WERI-Rb-1 (cell line): ENCODE measurements at places on chromosomes 1 and 21.

DNA sequence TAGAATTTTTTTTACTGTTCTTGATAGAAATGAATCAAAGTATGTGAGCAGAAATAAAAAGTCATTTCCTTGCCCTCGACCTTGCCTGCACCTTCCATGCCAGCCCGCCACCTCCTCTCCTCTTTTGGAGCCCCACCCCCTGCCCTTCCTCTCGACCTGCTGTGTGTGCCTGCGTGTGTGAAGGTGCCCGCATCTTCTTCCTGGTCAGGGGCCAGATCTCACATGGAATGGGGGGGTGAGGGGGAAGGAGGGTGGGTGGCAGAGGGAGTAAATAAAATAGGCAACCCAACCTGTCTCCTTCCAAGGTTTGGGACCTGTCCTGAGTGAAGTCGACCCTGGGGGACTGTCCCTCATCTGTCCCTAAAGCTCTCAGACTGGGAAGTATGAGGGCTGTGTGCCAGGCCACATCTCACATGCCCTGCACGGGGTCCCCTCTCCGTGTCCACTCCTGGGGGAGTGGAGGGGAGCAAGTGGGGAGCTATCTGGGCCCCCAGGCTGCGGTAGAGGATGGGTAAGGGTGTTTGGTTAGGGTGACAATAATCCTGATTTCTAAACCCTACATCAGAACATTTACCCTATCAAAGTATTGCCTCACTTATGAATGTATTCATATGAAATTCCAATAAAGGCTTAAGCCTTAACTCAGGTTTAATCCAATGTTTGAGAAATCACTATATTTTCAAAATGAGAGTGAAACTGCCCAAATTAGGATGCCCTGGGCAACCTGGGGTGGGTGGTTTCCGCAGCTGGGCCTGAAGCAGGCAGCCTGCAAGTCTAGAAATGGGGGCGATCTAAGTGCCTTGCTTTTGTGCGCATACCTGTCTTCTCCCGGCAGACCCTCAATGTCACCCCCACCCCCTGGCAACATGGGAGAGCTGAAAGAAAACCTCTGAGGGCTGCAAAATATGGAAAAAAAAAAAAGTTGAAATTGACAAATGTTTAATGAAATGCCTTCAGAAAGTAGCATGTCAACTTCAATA, 15.4 kb downstream of the AMPD2 start:
- DNase-seq: no peak

DNA sequence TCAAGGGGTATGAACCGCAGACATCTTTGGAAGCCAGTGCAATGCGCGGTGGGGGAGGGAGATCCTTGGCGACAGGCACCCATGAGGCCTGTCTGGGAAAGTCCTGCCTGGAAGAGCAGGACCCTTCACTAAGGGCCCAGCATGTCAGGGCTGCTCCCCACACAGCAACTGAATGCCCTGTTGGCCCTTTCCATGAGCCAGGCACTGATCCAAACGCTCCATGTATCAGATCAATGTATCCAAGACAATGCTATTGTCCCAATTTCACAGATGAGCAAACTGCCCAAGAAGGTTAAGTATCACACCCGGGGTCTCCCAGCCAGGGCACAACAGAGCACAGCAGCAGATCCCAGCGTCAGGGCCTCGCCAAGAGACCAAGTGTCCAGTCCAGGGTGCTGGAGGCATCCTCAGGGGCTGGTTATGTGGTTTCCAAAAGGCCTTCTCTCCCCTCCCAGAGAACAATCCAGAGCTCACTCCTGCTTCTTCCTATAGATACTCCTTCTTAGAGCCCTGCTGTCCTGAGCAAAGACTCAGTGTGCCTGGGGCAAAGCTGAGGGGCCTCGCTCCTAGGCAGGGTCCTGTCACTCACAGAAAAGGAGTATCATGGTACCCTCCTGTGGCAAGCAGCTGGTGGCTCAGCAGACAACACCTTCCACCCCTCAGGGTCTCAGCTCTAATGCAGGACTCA, 328.0 kb downstream of the NPHP4 start:
- no peak for DNase-seq

DNA sequence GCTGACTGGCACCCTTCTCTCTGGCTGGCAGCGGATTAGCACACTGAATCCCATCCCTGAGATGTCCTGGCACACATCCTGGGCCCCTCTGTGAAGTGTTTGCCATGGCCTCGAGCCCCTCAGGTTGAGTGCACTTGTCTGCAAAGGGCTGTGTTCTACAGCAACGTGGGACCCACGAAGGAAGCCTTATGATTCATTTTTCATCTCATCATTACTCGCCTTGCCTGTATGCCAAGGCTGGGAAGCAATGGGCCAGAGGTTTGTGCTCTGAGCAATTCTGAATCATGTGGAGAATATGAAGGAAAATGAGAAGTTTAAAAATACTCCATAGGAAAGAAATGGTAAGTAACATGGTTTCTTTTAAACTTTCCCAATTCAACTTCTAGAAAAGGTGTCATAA, 124.8 kb upstream of the LMO4 start:
- DNase-seq: no peak

DNA sequence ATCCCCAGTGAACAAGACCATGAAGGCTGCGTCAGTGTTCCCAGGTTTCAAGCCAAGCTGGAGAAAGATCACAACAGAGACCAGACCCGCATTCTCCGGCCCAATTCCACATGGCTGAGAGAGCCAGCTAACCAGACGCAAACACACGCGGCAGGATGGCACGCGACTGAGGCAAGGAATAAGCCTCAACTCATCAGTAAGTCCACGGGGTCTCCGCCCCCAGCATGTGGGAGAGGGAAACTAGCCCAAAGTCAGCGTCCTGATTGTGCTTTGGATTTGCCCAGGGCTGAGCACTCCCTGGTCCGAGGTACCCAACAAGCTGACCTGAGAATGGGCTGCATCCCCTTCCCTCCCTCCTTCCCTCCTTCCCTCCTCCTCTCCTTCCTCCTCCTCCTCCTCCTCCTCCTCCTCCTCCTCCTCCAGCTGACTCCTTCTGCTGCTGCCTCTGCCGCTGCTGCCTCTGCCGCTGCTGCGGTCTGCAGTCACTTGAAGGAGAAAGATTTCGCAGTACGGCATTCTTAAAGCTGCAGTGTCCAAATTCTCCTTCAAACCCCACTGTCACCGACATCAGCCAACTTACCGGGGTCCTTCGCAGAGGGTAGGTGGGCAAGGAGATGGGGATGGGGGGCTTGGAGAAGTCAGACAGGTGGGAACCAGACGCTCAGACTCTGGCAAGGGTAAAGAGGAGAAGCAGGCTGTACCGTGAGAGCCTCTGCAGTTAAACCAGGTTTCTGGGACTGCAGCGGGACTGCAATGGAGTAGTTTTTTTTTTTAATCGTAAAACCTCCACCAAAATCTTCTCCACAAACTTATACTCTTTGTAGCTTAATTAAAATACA, 33.0 kb upstream of the H6PD start:
- peak; percentile 42 for DNase-seq

- DNase-seq: peak; percentile 44
Observed at GRCh38 chr1:159188375-159188788, 16.3 kb upstream of the ACKR1 start.

DNA sequence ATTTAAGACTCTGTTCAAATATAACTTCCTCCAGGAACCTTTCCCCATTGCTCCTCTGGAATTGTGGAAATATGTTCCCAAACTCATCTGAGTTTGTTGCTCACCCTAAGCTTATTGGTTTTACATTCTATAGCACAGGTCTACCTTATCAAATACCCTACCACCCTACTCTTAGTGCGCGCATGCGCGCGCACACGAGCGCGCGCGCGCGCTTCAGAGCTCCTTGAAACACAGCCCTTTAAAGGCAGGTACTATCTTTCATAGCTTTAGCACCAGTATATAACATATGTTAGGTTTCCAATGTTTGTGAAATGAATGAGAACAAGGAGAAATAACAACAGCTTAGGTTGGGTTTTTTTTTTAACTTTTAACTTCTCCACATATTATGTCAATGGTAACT, 3.5 kb downstream of the IPP start:
- no peak for DNase-seq

- no peak for DNase-seq
Observed at GRCh38 chr1:151867765-151868411, 14.4 kb upstream of the THEM5 start.

DNA sequence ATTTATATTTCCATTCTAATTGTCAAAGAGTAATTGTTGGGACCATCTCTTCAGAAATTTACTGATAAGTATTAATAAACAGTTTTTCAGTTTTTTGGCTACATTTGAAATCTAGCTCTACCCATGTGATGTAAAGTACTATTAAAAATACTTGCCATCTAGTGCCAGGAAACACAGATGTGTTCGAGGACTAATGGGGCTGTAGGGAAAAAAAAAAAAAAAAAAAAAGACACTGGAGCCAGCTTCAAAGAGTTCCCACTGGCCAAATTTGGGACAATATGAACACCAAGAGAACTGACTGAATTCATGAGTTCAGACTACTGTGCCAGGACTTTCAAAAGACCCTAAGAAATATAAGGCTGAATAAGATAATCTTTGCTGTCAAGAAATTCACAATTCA, 65.2 kb upstream of the GFI1 start:
- no peak for DNase-seq

GRCh38 chr1:94949681-94950661, 23.1 kb upstream of the CNN3 start:
- no peak for DNase-seq

DNA sequence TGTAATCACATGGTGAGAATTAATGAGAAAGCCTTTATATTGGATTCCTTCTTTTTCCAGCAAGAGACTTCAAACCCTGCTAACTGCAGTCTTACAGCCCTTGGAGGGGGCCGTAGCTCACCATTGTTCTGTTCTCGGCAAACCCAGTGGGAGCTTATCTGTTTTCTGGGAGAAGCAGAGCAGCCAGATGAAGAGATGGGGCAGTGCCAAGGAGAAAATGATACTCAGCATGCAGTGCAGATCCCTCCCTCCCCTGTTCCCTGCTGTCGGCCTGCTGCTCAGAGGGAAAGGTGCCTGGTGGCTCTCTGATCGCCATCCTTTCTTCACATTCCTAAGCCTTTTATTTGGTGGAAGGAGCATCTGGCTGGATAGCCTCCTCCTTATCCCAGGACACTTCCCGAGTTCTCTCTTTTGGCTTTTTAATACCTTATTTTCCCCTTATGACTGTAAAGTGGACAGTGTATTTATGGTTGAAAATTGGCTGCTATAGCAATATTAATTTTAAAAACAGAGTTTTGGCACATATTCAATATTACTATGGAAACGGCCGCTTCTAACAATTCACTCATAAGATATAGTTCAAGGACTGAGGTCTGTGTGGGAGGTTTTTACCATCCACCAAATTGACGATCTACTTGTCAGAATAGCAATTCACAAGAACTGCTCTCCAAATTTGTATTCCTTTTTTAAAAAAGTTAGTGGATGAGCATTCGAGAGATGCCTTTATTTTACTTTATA, 203.4 kb downstream of the CRB1 start:
- DNase-seq: no peak

DNA sequence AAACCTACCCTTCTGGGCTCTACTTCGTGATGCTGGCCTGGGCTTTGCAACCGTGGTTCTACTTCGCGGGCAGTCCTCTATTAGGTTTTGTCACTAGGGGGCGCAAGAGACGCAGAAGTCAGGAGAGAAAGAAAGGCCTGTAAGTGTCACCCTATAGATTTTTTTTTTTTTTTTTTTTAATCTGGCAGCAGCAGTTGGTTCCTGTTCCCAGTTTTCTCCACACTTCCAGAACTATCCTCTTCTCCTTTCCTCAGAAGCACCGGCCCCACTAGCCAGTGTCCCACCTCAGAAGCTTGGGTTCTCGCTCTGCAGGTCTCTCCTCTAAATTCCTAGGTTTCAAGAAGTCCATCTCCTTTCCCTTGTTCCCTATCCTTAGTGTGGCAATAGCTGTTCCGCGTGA, 9.1 kb upstream of the LCE2D start:
- peak; percentile 92 for DNase-seq

GRCh38 chr1:167229719-167230385, 9.2 kb downstream of the POU2F1 start:
- DNase-seq: no peak

DNA sequence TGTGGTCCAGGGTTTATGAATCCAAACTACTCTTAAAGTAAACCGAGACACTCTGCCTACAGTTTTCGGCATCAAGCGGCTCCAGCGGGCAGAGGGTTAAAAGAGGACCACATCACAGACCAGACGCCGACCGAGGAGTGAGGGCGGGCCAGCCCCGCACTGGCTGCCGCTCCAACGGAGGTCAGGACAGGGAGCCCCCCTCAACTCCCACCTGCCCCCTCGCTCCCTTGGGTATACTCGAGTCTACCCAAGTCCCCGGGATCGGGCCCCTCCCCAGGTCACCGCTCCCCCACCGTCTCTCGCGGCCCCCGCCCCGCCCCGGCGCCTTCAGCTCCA, 312 bp downstream of the ARNT start:
- no peak for DNase-seq

DNA sequence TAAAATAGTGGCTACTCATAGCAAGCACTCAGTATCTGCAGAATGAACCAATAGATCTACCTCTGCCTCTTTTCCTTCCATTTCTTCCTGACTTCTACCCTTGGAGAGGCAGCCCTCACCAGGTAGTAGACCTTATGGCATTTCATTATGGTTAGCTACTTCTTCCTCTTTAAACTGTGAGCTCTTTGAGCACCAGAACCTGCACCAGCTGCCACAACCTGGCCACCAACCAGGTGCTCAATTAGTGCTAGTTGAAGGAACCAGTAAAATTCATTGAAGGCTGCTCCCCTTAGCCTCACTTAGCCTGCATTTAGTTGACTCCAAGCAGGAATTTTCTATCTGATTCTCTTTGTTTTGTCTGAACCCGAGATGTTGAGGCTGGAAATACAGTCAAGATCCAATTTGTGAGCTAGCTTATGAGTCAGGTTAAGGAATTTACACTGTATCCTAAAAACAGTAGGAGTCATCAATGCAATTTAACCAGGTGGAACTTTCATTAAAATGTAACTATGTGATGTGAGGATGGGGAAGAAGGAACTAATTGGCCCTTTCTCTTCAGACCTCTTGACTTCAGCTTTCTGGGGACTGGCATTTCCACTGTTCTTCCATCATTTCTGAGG, 81.5 kb upstream of the UBE2U start:
- no peak for DNase-seq

DNA sequence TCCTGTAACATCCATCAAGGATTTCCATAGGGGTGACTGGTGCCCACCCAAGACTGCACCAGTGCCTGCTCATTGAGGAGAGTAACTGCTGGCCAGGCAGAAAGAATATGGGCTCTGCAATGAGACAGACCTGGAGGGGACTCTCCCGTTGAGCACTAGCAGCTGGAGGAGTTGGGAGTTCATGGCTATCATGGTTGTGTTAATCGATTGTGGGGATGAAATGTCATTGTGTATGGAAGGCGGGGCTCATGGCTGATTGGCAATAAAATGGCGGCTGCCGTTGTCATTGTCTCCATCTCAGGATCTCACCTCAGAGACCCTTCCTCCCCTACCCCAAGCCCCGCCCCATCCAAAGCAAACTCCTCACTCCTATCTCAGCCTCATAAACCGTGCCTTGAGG, 3.9 kb downstream of the TMEM125 start:
- DNase-seq: no peak

- no peak for DNase-seq
Observed at GRCh38 chr1:228293393-228293792, 85.5 kb downstream of the OBSCN start.

GRCh38 chr21:44436111-44436611, 19.1 kb upstream of the LRRC3 start:
- peak; percentile 6 for DNase-seq

GRCh38 chr1:200337410-200337809, 72.4 kb downstream of the ZNF281 start:
- DNase-seq: no peak
